ENCODE measurements at places on chromosomes 12 and 14. TPM values are rescaled to one million over a fixed set of nuclear protein-coding genes. Genes with fewer than 3 reads are reported as not detected.

DNA sequence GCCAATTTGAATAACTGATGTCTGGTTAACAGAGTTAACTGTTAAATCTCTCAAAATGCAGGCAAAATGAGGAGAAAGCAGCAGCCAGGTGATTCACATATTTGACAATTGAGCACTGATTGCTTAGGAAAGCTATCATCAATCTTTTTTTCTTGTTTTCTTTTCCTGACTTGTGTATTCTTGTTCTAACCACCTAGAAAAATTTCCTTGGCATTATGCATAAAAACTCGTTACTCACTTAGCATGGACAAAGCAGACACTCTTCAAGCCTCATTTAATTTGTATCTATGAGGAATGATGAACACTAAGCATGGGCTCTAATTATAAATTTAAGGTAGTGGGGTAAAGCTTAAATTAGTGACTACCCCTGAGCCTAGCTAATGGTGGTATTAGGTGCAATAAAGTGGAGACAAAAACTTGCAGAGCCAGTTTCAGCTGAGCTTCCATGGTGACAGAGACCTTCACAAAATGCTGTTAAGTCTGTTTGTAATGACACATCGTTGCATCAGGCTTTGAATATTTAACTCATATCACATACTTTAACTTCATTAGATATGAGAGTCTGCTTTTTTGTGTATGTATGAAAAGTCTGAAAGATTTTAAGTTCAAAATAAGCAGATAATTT, 52.0 kb downstream of the RASSF9 start:
- no peak for DNase-seq

DNA sequence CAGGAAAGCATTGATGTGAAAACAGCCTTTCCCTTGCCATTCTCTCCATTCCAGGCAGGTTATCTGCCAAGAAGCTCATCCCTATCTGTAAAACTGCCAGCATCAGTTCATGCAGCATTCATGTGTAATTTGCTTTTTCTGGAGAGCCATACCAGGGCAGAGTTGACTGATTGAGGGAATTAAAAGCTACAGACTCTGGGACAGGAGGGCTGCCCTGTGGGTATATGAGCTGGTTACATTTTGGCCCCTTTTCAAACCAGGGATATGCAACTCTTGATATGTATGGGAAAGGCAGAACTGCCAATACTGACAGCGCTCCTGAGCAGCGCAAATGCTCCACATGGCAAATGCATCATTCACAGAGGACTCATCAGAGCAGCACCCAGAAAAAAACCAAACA, 53.7 kb downstream of the SYT1 start:
- no peak for DNase-seq

DNA sequence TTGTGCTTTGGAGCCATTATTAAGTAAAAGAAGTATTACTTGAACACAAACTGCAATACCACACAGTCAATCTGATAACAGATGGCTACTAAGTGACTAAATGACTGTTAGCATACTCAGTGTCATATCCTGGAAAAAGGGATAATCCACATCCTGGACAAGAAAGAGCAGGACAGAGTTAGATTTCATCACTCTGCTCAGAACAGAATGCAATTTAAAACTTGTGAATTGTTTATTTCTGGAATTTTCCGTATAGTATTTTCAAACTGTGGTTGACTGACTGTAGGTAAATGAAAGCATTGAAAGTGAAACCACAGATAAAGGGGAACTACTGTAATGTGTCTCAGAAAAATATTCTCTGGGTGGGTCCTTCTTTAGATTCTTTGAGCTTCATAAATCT, 458.8 kb downstream of the TMEM117 start:
- no peak for DNase-seq

Gene RNASE3
- not detected for total RNA-seq

Gene TSPAN11
- total RNA-seq: 3.4 TPM

Gene VWF
- total RNA-seq: 173 TPM

- no peak for DNase-seq
Observed at GRCh38 chr12:15688838-15689625, 100.2 kb downstream of the EPS8 start.

DNA sequence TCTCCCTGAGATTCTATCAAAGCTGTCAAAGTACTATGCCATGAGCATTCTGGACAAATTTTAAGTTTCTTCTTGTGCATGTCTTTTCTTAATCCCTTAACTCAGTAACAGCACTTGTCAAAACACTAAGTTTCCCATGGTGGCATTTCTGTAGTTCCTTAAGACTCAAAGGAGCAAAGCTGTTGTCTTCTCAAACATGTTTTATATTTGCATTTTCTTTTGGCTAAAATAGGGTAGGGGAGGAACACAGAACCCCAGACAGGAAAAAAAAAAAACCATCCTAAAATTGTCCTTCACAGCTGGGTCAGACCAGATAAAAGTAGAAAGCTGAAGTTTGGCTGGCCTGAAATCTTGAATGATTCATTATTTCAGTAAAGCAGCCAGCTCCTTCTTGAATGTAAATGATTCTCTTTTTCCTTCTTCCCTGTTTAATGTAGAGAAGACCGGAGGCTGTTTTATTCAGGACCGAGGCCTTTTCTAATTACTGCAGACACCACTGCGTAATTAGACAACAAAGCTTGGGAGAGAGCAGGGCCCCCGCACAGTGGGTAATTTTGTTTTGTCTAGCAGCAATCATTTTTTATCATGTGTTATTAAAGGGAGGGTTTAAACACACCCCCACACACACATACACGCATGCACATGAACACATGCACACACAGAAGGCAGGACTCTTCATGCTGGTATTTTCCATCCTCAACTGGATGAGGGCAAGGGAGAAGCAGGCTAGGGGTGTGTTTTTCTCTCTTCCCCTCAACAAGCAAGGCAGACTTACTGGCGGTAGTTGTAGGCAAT, 51.0 kb downstream of the PAH start:
- DNase-seq: no peak

- no peak for DNase-seq
Observed at GRCh38 chr14:93548102-93548843, 117.5 kb downstream of the UNC79 start.

DNA sequence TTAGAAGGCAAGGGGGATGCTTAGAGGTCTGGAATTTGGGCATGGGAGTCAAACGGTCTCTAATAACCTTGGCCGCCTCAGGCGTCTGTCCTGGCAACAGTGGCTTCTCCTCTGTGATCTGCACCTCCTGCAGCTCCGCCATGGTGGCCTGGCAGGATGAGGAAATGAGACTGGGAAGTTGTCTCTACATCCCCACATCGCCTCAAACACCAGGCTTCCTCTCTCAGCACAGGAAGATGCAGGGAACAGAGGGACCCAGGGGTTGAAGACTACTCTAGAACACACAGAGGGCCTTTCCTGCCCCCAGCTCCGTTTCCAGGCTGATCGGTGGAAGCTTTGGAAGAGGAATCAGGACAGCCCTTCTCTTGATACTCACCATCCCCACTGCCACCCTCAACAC, 1.7 kb downstream of the NDRG2 start:
- DNase-seq: no peak

Gene KLC1
- 179 TPM for total RNA-seq

GRCh38 chr14:58078068-58078467, 73.9 kb downstream of the ARMH4 start:
- DNase-seq: no peak

DNA sequence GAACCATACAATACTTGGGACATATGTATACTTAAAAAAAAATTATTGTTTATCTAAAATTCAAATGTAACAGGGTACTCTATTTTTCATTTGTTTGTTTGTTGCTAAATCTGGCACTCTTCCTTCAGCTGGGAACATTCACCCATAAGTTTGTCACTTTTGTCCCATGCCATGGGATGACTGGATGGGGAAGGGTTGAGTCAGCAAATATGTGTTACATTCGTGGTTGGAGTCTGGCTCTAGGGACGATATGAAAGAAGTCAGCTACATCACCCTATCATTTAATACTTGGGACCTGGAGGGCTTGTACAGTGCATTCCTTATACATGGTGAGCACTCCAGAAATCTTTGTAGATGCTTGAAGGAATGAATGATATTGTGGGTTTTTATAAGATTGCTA, 131.3 kb downstream of the IPO8 start:
- no peak for DNase-seq

Gene OTOGL
- total RNA-seq: 0.57 TPM

Gene GYS2
- 0.16 TPM for total RNA-seq

Gene ANKS1B
- 9.6 TPM for total RNA-seq

Gene MMP14
- total RNA-seq: 172 TPM

Gene STAC3
- total RNA-seq: 3.0 TPM

Gene FAM186B
- total RNA-seq: 1.2 TPM

GRCh38 chr14:74459976-74460375, 33.1 kb downstream of the NPC2 start:
- DNase-seq: no peak

GRCh38 chr14:102927878-102928411, 5.5 kb downstream of the AMN start:
- DNase-seq: no peak

GRCh38 chr12:1562813-1563407, 31.5 kb downstream of the FBXL14 start:
- DNase-seq: no peak

- no peak for DNase-seq
Observed at GRCh38 chr12:62291864-62292760, 31.9 kb downstream of the USP15 start.

DNA sequence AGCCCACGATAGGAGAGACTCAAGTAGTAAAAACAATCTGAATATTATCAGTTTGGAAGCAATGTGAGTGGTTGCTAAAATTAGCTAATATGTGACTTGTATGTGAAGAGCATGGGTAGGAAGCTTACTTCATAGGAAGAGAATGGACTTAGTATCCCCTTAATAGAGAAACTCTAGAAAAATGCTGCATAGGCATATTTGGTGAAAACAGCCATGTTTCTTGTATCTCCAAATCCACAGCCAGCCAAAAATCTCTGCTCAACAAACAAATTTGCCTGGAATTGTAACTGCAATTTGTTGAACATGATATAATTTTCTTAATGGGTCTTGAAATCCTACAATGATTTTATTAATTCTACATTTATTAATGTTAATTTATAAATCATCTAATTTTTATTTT, 1252.9 kb upstream of the TMEM132C start:
- DNase-seq: no peak

DNA sequence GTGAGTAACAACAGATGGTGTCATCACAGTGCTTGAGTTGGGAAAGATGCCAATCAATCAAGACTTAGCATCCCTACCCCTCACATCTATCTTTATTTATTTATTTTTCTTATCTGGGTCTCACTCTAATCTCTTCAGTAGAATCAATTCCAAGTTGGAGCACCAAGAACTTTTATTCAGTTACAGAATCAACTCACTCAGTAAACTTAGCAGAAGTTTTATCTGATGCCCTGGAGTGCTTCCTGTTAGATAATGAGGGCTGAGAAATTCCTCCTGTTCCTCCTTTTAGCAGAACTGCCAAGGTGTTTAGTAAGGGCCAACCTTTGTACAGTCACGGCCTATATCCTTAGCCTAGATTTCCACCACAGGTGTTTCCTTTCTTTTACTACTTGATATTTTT, 11.3 kb upstream of the SLC5A8 start:
- DNase-seq: no peak

Gene TAS2R20
- 6.1 TPM for total RNA-seq

DNA sequence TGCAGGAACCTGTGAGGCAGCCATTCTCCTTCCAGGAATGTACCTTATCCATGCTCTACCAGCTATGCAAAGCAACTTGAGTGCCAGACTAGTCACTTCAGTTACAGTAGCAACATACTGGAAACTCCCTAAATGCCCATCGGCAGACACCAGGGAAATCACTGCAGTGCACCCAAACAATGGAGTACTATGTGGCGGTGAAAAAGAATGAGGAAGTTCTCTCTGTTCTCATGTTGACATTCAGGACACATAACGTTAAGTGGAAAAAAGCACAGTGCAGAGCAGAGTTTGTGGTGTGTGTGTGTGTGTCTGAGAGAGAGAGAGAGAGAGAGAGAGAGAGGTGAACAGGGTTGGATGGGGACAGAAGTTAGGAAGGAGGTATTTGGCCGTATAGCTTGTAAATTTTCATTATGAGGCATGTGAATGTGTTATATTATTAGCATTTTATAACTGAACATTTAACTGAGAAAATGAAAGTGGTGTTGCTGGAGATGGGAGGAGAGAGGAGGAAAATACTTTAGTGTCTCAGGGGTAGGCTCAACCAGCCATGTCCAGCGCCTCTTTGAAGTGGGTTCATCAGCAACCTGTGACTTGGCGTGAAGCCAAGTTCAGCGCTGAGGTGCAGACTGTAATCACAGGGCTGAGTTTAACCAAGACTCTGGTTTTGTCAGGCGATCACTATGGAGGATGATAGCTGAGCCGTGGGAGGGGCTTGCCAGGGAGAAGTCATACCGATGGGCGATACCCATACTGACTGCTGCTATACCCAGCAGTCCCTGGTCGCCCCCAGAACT, 17.3 kb downstream of the TNFAIP2 start:
- no peak for DNase-seq

DNA sequence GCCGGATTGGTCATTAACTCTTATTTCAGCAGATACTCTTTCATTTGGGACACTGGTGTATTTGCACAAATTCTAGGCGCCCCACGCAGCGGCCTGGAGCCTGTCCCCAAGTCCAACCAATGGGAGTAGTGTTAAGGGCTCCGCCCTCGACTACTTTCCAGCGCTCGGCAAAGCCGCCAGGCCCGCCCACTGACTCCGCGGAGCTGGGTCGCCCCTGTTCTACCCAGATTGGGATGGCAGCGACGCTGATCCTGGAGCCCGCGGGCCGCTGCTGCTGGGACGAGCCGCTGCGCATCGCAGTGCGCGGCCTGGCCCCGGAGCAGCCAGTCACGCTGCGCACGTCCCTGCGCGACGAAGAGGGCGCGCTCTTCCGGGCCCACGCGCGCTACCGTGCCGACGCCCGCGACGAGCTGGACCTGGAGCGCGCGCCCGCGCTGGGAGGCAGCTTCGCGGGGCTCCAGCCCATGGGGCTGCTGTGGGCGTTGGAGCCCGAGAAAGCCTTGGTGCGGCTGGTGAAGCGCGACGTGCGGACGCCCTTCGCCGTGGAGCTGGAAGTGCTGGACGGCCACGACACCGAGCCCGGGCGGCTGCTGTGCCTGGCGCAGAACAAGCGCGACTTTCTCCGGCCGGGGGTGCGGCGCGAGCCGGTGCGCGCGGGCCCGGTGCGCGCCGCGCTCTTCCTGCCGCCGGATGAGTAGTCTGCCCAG, at the start of gene ACOT6:
TSS of gene ACOT6 (plus strand) at position 179 of the 707 bp plus-strand sequence. CDS start at position 234, 55 bp downstream.
- peak; percentile 82 for DNase-seq

Gene STAB2
- 0.29 TPM for total RNA-seq

- no peak for DNase-seq
Observed at GRCh38 chr12:85985996-85986395, 111.9 kb downstream of the NTS start.

DNA sequence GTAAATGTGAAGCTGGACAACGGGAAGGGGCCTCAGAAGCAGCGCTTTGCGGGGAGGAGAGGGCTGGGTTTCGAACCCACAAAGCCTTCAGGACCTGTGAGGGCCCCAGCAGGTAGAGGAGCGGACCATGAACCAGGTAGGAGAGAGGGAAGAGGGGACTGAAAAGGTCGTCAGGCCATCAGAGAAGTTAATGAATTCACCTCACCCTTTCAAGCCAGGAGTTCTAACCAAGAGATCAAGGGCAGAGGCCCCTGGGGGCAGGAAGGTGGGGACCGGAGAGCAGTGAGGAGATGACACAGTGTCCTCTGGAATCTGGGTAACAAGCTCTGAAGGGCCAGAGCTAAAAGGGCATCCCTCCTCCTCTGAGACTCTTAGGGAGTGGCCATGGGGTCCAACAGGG, 19.4 kb downstream of the SERPINA1 start:
- DNase-seq: no peak

Measured in ureter (tissue), 1 donor.